ENCODE measurements at places on chromosomes 7 and 10.

- DNase-seq: peak; percentile 81
Measured at GRCh38 chr7:75962607-75963380, 31.6 kb downstream of the TMEM120A start.

- no peak for DNase-seq
Measured at GRCh38 chr7:17668122-17668521, 272.2 kb downstream of the SNX13 start.

- no peak for DNase-seq
Measured at GRCh38 chr10:74078037-74078436, 72.6 kb downstream of the AP3M1 start.

- DNase-seq: no peak
Measured at GRCh38 chr7:105209870-105210269, 178.9 kb downstream of the SRPK2 start.

DNA sequence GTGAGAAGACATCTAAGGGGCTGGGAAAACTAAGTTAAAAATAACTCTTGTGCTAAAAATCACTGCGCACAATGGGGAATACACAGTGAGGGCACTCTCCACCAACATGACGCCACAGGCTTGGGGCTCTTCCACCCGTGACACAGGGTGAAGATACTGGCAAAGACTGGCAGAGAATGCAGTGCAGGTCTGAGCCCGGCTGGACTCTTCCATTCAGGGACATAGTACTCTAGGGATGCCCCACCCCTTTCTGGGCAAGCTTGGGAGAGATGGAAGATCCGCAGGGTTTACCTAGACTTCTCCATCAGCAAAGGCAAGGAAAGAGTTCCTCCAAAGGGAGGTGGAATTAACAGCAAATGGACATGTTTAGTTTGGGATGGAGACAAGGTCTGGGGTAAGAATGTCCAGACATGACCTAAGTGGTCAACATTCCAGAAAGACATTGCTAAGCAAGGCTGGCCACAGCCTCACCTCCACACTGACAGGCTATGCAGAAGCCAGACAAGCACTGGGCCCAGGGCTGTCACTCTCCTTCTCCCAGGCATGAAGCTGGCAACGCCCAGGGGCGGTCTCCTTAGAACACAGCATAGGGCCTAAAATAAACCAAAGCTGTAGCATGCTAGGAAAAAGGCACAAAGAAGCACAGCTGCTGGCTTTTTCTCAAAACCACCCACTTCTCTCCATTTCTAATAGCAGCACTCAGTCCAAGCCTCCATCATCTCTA, 28.1 kb downstream of the XPNPEP1 start:
- peak; percentile 91 for DNase-seq

- DNase-seq: no peak
Measured at GRCh38 chr7:138729444-138729843, 28.3 kb upstream of the SVOPL start.

DNA sequence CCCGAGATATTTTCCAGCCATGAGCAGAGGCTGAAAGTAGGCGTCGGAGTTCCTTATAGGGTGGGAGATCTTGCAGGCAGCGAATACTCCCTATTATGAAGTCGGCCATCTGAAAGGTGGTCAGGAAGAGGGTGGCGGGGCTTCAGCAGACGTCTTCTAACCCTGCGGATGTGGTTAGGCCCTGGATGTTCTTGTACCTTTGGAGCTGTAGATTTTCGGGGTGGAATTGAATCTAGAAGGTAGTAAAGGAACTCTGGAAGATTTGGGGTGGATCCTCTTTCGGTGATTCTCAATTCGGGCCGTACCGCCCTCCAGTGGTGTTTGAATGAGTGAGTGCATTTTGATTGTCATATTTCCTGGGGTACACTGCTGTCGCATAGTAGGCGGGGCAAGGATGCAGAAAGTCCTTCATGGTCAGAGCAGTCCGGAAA, 635 bp downstream of the NUP205 start:
- DNase-seq: peak; percentile 78

GRCh38 chr7:153190452-153190851, 430.9 kb downstream of the ACTR3B start:
- DNase-seq: no peak

DNA sequence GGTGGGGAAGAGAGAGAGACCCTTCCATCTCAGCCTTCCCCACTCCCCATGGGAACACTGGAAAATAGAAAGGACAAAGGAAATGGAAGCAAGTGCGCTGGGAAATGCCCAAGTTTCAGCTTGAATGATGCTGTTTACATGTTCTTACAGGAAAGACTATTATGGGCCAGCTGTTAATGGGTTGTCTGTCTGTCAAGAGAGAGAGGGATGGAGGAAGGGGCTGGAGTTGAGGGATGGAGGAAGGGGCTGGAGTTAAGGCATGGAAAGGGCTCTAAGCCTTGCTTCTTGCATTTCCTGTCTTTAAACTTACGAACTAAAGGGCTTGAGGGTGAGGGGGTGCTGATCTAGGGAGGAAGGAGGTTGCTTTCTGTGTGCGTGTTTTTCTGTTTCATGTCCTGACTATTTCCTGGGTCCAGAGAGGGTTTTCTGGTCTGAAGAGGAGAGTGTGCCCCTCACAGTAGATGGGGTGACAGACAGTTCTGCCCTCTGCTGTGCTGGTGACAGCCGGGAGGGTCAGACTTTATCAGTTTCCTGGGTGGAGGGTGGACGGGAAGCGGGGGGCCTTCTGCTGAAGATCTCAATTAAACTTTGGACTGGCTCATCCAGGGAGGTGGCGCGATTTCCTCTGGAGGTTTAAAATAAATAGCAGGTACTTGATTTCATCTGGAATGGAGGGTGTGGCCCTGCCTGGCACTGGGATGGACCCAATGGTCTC, 30.5 kb downstream of the GRK5 start:
- DNase-seq: no peak

- DNase-seq: no peak
Measured at GRCh38 chr10:118321724-118322575, 20.2 kb downstream of the FAM204A start.

DNA sequence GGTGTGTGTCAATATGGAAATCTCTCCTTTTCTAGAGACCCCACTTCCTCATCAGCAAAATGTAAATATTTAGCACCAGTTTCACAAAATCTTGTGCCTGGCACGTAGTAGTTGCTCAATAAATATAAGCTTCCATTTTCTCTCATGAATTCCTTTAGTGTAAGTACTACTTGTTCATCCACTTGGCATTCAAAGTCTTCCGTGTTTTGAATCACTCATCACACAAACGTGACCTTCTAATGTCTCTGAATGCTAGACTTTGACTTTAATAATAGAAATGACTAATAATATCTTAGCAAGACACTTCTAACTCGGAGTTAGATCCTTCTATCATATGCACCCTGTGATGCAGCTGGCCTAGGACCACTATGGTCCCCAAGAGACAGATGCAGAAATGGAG, 168.7 kb upstream of the ZNF32 start:
- no peak for DNase-seq

DNA sequence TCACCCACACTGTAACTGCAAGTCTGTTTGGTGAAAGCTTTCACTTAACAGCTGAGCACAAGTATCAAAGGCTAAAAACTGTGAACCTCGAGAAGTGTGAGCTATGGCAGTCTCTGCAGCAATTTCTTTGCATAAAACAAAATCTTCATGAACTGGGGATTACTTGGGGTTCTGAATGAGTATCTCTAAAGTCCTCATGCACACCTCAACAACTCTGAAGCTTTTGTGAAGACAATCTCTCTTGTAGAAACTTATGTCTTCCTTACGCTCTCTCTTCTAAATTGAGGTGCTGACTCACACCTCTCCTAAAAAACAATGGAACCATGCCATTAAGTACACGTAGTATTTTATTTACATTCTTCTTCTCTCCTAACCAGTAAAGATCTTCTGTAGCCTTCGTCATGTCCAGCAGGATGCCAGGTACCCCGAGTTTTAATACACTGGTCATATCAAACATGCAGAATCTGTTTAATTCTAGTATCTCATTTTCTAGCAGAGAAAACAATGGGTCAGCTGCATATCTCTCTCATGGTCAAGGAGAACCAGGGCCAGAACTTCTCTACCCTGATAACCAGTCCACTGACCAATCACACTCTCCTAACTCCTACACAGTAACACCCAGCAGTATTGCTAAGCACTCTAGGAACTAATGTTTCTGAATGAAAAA, 76.9 kb downstream of the UBE2H start:
- no peak for DNase-seq

DNA sequence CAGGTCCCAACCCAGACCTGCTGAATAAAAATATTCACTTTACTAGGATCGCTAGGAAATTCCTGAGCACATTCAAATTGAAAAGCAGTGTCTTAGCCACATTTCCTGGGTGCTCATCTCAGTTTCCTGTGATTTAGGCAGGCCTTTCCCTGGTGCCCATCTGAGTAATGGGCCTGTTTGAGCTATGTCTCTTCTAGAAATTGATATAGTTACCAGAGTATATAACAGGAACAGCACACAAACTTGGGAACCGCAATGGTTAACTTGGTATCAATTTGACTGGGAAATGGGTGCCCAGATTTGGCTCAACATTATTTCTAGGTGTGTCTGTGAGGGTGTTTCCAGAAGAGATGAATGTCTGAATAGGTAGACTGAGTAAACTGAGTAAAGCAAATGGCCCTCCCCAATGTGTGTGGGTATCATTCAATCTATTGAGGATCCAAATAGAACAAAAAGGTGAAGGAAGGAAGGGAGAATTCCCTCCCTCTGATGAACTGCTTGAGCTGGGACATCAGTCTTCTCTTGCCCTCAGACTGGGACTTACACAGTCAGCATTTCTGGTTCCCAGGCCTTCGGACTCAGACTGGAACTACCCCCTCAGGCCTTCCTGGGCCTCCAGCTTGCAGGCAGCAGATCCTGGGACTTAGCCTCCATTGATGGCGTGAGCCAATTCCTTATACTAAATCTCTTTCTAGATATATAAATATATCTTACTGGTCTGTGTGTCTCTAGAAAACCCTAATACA, 99.1 kb downstream of the CCDC71L start:
- DNase-seq: no peak

DNA sequence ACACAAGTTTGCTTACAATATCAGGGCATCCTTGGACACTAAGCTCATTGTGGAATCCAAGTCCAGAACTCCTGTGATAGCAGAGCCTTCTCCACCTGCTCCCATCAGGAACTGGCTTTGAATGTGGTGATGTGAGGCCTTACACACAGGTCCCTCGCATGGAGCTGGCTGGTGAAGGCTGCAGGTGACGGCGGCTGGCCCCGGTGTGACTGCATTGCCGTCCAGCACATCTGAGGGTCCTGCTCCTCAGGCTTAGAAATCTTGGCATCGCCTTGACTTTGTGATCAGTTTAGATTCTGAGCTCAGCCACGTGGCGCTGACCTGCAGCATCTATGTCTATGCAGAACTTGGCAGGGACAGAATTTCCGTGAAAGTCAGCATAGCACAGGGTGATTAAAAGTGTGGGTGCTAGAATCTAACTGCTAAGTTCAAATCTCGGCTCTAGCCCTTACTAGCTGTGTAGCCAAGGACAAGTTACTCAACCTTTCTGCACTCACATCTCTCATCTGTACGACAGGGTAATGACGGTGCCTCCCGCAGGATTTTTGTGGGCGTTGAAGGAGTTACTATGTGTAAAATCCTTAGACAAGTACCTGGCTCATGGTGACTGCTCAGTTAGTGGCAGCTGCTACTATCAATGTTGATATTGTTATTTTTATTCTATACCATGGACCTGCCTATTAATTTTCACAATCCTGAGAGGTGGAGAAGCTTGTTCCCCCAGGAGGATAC, 26.6 kb downstream of the HKDC1 start:
- no peak for DNase-seq

DNA sequence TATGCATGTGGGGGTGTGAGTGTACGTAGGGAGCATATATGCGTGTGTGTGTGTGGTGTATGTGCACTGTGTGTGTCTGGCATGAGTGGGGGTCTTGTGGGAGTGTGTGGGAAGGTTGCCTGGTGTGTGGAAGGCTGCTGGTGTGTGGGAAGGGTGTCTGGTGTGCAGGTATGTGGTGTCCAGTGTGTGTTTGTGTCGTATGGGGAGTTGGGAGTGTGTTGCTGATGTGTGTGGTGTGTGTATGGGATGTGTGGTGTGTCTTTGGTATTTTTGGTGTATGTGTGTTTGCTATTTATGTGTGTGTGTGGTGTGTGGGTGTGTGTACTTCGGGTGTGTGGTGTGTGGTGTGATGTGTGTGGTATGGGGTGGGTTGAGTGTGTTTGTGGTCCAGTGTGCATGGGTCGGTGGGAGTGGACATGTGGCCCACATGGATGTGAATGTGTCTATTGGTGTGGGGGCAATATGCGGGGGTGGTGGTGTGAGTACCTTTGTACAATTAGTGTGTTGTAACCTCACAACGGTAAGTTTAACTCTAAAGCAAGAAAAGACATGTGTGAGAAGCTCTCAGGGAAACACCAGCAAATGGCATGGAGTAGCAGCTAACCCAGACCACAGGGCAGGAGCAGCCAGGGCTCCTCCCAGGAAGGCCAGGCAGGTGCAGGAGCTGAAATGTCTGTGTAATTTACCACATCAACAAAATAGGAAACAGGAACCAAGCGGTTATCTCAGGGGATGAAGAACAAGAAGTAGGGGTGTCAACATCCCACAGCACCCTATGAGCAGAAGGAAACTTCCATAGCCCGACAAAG, 11.9 kb downstream of the ANTXRL start:
- no peak for DNase-seq

- DNase-seq: no peak
Measured at GRCh38 chr7:31340603-31341002, at the start of gene NEUROD6. Gene NEUROD6, minus strand, starts transcription at chr7:31340726. Its CDS starts 1,458 bp downstream, at chr7:31339268.

- peak; percentile 57 for DNase-seq
Measured at GRCh38 chr7:1674161-1675035, 4.3 kb downstream of the ELFN1 start.

GRCh38 chr7:94779861-94780260, 123.9 kb upstream of the SGCE start:
- no peak for DNase-seq

GRCh38 chr7:108051454-108051853, 48.5 kb upstream of the LAMB1 start:
- DNase-seq: no peak

GRCh38 chr7:44922351-44922694, 37.0 kb upstream of the PURB start:
- no peak for DNase-seq

DNA sequence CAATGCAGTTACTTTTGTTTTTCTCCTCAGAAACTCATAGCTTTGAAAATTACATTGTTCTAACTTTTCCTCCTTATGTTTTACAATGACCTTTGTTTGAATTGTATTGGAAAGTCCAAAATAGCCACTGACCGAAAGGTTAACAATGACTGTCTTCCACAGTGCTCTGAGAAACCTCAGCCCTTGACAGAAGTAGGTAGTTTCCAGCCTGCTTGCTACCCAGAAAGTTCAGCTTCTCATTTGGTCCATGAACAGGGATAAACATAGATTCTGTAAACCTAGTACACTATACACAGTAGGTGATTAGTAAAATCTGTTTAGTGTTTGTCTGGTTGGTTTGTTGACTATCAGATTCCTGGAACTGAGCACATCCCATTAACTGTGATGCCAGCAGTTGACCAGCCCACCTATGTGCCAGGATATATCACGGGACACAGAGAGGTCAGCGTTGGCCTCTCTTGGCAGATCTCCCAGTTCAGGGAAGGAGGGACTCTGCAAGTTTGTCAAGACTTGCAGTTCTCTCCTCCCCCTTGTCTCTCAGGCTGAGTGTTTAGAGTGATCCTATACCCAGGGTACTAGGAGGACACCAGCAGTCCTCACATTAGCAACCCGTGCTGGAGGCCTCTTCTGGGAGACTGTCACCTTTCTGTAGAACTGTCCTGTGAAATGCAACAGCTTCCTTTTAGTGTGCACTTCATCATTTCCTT, 297.6 kb downstream of the ARHGAP12 start:
- DNase-seq: no peak
